ENCODE measurements at places on chromosomes 2 and 18.

DNA sequence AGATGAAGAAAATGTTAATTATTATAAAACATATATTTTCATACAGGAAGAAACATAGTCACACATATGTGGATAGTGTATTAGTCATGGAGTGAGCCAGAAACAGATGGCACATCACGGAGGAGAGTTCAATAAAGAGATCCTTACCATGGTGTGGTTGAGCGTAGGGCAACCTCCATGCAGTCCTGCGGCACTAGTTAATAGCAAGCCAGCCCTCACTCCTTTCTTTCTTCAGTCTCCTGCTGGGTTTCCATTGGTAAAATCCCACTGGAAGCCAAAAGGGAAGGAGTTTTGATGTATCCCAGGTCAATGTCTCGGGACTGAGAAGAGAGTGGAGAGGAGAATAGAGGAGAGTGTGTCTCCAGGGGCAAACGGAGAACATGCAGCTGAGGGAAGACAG is 328.1 kb downstream of the NR4A2 start:
- DNase-seq, result peak; percentile 8

- DNase-seq, result no peak
Observed at GRCh38 chr18:49911427-49911826, 98.1 kb upstream of the ACAA2 start.

DNA sequence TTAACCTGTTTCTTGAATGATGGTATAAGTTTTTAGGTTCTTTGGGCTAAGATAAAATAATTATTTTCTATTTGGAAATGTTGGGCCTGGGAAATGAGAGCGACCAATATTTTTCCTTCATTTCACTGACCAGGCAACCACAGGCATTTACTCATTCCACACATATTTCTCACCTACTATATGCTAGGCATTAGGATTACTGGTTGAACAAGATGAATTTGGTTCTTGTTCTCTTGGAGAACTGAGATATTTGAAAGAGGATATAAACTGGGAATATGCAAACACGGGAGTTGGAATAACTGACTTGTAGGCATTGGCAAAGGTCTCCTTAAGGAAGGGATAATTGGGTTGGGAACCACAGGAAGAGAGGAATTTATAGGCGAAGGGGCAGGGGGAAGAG is 3.9 kb upstream of the MYL1 start:
- DNase-seq, result no peak

DNA sequence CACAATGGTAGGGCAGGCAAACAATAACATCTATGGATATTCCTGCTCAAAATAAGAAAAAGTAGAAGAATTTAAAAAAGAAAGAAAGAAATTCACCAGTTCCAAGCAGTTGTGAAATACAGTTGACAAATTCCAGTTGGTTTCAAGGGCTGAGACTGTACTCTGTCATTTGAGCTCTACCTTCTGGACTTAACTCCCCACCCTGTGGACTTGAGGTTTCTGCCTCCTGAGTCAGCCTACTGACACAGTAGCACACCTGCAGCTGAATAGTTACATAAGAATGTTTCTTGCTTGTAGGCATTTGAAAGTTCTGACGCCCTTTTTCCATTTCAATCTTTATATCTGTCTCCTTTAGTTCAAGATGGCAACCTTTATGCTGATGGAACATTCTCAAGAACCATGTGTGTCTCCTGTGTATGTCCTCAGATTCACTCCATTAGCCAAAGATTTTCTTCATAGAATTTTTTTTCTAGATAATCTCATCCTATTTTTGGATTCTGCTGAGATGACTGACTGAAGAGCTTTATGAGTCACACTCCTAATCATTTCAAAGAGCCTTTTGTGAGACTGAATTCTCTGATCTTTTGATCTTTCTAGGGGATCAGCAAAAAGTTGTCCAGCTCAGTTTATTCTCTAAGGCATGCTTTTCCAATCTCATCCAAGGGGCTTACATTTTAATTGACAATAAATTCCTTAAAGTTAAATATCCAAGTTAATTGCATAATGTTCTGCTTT is 19.1 kb downstream of the NETO1 start:
- no peak for DNase-seq

DNA sequence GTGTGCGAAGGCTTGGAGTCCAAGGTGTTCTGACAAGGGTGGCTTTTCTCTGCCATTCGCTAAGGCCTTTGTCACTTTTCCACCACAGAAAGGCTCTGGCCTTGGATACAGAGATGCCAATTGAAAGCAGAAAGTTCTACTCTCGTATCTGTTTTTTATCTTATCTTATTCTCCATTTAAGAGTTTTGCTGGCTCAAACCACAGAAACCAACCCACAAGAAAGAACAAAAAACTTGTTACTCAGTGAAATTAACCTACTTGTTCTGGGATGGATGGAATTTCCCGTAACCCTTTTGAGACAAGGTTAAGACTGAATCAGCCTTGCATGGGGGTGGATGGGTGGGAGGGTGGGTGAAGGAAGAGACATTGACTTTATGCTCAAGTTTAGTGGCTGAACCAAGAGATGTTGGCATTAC is 221.7 kb downstream of the CDH20 start:
- DNase-seq, result no peak

DNA sequence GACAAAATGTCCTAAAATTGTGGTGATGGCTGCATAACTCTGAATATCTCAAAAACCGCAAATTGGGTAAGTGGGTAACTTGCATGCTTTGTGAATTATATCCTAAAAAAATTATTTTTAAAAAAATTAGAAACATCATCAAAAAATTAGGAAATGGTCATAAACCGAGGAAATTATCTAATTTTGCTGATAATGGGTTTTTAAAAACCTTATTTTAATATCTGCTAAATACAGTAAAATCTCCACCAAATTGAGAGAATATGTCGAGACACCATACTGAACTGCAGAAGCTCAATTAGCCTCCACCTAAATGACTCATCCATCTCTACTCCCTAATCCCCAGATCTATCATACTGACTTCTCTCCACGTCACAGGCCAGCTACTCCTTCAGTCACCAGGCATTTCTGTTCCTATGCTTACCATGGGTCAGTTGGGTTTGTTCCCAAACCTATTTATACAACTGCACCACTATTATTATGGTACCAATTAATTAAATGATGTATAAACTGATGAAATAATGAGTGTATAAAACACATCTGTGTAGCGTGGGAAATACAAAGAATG is 36.1 kb downstream of the SPIRE1 start:
- DNase-seq, result no peak

DNA sequence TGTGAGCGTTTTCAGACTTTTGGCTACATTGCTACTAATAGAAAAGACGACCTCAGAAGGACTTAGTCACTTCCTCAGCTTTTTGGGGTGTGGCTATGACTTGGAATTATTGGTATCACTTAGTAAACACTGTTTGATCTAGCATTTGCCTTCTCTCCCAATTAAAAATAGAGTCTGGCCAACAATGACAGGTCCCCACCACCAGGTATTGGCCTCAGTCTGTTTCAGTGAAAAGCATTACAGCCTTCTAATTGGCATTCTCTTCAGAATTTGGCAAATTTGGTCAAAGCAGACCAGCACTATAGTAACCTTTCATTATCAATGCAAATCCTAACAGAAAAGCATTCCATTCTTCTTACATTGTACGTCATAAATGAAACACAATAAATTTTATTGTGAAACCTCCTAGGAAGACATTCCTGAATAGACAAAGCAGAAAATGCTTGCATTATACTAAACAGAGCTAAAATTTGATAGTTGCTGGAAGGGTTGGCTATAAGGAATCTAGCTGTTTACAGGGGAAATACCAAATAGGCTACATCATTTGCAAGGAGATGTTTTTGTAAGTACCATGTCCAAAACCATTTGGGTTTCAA is 613.9 kb downstream of the IRS1 start:
- DNase-seq, result no peak

DNA sequence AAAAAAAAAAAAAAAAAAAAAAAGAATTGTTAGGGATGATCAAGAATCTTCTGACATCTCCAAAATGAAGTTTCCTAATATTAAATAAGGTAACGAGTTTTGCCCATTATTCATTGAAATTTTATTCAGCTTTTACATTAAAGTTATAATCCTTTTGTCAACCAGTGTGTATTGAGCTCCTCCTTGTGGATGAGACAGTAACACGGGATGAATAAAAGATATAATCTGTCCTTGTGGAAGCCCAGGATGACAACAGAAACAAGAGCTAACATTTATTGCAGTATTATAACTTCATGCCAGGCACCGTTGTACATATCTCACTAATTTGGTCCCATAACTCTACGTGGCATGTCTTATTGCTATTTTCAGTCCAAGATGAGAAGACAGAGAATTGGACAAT is 33.4 kb upstream of the SERPINB7 start:
- DNase-seq, result peak; percentile 40

DNA sequence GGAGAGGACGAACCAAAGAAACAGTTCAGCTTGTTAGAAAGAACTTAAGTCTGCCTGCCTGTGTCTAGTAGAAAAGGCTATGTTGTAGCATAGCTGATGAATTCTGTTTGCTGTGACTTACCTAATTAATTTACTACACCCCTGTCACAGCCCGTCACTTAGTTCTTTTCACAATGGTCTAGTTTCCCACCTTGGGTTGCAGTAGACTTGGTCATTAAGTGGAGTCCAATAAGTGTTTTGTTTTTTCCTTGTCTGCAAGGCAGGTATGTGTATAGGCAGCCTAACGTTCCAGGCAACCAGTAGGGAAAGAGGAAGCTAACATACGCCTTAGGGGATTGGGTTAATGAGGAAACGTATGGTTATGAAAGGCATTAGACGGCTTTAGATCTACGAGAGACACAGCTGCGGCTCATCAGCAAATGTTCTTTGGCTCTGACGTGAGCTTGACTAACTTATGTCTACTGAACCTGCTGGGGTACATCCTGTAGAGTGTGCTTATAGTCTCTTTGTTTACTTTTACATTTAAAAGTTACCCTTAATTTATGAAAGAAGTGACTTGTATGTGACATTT is 180.1 kb downstream of the PRPF40A start:
- no peak for DNase-seq

GRCh38 chr2:19238440-19239060 is 119.9 kb downstream of the OSR1 start:
- DNase-seq, result no peak

GRCh38 chr18:75546964-75547363 is 119.5 kb upstream of the SMIM21 start:
- DNase-seq, result no peak

DNA sequence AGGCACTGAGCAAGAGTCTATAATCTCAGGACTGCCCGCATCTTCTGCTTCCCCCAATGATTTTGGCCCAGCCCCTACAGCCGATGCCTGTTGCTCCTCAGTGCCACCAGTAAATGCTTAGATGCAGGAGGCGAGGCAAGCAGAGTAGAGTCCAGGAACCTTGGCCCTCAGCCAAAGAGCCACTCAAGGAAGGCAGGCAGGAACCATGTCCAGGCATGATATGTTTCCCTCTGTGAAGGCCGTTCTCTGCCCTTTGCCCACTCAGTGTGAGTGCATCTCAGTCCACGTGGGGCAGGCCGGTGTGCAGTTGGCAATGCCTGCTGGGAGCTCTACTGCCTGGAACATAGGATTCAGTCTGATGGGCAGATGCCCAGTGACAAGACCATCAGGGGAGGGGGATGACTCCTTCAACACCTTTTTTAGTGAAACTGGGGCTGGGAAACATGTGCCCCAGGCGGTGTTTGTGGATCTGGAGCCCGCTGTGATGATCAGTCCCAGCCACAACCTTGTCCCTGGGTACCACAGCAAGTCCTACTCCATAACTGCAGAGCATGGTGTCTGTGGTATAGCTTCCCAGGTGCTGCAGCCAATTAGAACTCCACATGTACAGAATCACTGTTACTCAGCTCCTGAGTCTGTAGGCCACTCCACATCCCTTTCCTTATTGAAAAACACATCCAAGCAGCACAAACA is 9.7 kb upstream of the DNAJB2 start:
- peak; percentile 20 for DNase-seq

DNA sequence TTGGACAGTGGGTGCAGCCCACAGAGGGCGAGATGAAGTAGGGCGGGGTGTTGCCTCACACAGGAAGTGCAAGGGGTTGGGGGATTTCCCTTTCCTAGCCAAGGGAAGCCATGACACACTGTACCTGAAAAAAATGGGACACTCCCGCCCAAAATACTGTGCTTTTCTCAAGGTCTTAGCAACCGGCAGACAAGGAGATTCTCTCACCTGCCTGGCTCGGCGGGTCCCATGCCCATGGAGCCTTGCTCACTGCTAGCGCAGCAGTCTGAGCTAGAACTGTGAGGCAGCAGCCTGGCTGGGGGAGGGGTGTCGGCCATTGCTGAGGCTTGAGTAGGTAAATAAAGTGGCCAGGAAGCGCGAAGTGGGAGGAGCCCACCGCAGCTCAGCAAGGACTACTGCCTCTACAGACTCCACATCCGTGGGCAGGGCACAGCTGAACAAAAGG is 244.7 kb downstream of the NBAS start:
- no peak for DNase-seq

GRCh38 chr2:218780851-218781690 is 876 bp upstream of the CYP27A1 start:
- DNase-seq, result no peak

DNA sequence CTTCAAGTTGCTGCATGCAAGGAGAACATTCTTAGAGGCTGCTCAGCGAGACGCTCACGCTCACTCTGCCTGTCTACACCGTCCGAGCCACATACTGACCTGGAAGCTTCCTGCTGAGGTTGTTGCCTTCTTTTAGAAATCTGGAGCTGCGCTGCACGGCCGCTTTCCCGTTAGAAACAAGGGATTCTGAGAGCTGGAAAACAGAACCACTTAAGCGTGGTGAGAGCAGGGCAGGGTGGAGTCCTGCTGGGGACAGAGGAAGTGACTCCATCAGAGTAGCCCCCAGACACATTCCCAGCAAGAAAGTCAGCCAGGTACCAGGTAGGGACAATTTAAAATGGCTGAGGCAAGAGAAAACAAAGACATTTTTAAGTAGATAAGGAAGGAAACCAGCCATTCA is 135.2 kb downstream of the LAMA1 start:
- no peak for DNase-seq

GRCh38 chr2:43612944-43613343 is 17.1 kb upstream of the THADA start:
- DNase-seq, result no peak

DNA sequence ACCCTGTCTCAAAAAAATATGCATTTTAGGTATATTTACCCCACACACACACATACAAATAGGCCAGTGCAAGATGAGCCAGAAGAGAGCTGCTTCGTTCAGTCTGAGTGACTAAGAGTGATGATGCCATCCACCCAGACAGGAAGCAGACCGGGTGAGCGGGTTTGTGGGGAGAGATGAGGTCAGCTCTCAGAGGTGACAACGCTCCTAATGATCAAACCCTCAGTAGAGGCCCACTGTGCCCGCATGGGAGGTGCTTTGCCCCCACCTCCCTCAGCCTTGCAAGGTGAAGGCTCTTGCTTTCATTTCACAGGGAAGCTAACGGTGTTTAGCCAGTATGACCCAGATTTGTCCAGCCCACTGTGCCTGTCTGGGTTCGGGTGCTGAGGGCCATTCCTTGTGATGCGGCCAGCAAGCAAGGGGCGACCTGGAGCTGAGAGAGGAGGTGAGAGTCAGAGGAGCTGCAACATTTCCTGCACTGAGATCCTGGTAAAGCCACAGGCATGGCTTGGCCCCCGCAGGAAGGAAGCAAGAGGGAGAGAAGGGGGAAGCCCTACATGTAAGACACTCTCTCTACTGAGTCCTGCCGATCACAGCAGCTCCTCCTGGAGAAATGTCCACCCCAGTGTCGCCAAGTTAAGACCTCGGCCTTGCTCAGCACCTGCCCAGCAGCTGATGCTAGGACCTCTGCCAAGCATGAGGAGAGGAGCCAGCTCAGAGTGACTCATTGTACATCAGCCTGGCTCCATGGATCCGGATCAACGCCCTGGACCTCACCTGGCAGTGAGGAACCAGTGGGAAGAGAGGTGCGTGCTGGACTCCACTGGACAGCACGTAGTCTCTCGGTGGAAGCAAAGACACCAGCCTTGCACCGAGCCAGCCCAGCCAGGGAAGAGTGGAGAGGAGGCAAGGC is 37.0 kb downstream of the NIFK start:
- DNase-seq, result no peak
